ENCODE measurements at places on chromosomes 7 and 10. TPM values are rescaled to one million over a fixed set of nuclear protein-coding genes. Genes with fewer than 3 reads are reported as not detected.

PLA2G12B gene
- not detected for total RNA-seq

GRCh38 chr7:100588438-100588837 is 2.3 kb downstream of the FBXO24 start:
- peaks cover 4% of the 10 kb centered on the region for H3K36me3 ChIP-seq
- peak overlapping the region; percentile 61 for H3K4me3 ChIP-seq
- H3K27ac ChIP-seq, result no peak overlapping the region
- peaks cover 20% of the 10 kb centered on the region for H3K4me1 ChIP-seq

GRCh38 chr7:149620961-149621360 is 123.4 kb upstream of the ZNF746 start:
- peak overlapping the region; percentile 47 for H3K4me3 ChIP-seq
- peak; percentile 60 for DNase-seq
- no peak overlapping the region for H3K27ac ChIP-seq
- peaks cover 38% of the 10 kb centered on the region for H3K4me1 ChIP-seq
- peaks cover 30% of the 10 kb centered on the region for H3K36me3 ChIP-seq

- H3K27me3 ChIP-seq, result no peaks in the 10 kb centered on the region
- peak overlapping the region; percentile 50 for H3K4me3 ChIP-seq
- H3K27ac ChIP-seq, result peak overlapping the region; percentile 78
These were observed 67.7 kb downstream of the HK1 start for GRCh38 chr10:69345890-69346474.

GRCh38 chr10:119715628-119716505 is 10.0 kb upstream of the INPP5F start:
- H3K27me3 ChIP-seq, result peaks cover 2% of the 10 kb centered on the region
- H3K4me3 ChIP-seq, result no peak overlapping the region
- no peaks in the 10 kb centered on the region for H3K4me1 ChIP-seq
- no peak for DNase-seq

Measured in activated naive CD8-positive, alpha-beta T cell treated with anti-CD3 and anti-CD28 coated beads, Interleukin-2, amount 10 ng/mL, durations not matched to agents 7 days and 5 days (primary cell).